ACHN (cell line): ENCODE measurements at places on chromosomes 3 and 15.
A peak's percentile ranks its signal among the peaks of the same experiment; 100 is the strongest.

DNA sequence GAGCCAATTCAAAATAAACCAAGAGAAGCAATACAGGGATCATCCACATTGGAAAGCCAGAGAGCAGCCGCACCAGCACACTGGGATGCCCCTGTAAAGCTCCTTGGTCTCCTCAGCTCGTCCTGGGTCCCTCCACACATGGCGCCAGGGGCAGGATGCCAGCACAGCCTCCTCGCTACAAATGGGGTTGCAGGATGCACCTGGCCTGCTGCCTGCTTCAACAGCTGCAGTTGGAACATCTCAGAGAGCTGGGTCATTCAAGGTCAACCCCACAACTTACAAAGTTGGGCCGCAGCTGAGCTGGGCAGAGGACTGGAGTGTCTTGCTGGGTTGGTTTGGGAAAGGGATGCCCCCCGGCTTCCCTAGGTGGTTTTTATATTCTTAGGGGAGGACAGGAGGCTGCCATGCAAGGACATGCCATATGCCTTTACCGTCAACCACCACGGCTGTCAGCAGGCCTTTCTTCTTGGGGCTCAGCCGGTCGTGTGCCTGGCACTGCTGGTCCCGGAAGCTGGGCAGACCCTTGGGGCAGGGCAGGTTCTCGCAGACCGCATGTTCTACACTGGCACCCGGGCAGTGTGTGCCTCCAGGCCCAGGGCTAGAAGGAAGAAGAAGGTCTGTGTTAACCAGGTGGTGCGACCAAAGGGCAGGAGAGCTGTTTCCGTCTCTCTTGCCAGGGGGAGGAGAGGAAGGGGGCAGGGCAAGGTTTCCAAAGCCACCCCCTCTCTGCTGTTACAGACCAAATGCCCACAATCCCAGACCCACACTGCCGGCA lies 225.2 kb downstream of the ADAMTS17 start:
- DNase-seq, result no peak

DNA sequence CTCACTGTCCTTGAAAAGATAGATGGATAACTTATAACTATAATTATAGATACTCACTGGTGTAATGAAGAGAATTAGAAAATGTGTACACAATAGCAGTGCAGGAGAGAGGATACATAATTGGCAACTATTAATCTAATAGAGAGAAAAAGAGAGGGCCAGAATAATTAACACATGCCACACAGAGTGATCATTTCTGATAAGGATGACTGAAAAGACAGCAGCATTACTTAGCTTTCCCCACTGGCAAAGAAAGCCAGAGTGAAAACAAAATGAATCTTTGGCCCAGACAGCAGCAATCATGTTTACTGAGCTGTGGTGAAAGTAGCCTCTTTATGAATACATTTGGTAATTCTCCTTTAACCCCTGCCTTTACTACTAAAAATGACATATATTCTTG lies 493.3 kb upstream of the ROBO1 start:
- no peak for DNase-seq

- DNase-seq, result no peak
Observed at GRCh38 chr15:51405693-51406523, 64.5 kb downstream of the GLDN start.

DNA sequence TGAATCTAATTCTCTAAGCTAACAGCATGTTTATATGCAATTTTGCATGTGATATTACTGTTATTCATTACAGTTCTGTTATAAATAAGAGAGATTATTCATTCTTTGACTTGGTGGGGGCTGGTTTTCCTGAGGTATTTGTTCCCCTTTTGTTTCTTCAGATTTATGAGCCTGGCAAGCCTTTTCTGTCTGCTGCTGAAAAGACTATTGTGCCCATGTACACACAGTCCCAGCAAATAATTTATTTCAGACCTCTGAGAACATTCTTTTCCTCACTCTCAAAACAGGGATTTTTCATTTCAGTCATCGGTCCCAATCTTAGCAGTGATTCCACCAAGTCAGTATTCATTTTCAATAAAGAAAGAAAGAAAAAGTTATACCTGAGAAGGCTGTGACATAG lies 716.8 kb downstream of the NSUN3 start:
- DNase-seq, result no peak

GRCh38 chr3:120441776-120442175 lies 9.0 kb downstream of the FSTL1 start:
- DNase-seq, result no peak

- no peak for DNase-seq
Observed at GRCh38 chr3:50620420-50620819, 3.5 kb downstream of the MAPKAPK3 start.

DNA sequence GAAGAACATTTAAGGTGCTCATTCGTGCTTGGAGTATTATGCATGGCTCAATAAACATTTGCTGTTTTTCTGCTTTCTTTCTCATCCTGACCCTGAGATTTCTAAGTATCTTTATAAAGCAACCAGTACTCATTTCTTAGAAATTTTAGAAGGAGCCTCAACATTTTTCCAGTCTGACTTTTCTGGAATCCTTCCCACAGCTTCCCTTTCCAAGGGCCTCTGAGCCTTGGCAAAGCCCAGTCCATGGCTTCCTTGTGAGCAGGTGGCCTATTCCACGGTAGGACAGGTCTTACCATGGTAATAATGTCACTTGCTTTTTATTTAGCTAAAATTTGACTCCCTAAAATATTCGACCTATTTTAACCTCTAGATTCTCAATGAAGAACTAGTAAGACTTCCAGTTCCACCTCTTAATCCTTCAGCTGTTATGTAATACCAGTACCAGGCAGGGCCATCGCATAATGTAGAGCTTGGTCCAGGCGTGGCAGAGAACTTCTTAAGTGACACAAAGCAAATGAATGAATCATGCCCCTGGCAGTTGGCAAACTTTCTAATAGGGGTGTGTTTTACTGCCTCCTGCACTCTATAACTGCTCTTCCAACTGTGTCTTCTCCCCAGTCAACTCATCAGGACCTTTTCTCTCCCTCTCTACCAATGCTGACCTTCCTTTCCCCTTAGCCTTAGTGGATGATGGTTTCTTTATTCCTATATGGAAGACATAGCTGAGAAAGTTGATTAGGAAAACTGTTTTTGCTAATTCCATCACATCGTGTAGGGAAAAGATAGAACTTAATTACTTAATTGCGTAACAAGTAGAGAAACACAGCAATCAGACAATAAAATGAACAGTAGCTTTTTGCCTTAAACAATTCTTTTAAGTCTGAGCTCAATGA lies 894 bp upstream of the TM4SF4 start:
- peak; percentile 94 for DNase-seq

DNA sequence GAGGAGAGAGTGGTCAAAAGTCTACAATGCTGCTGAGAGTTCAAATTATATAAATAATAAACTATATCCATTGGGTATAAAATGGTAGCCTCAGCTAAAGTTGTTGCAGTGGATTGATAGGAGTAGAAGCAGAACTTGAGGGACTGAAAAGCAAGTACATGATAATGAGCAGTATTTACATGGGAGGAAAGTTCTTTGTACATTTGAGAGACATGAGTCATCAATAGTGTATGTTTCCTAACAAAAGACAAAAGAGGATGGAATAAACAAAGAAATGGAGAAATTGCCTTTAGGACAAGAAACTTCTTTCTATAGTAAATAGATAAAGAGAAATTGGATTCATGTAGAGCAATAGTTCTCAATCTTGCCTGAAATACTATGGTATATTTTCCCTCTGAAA lies 110.0 kb upstream of the PLSCR5 start:
- no peak for DNase-seq

GRCh38 chr15:61227950-61228936 lies 859 bp downstream of the RORA start:
- DNase-seq, result no peak

- DNase-seq, result no peak
Observed at GRCh38 chr3:18447720-18448119, 22.6 kb upstream of the SATB1 start.

DNA sequence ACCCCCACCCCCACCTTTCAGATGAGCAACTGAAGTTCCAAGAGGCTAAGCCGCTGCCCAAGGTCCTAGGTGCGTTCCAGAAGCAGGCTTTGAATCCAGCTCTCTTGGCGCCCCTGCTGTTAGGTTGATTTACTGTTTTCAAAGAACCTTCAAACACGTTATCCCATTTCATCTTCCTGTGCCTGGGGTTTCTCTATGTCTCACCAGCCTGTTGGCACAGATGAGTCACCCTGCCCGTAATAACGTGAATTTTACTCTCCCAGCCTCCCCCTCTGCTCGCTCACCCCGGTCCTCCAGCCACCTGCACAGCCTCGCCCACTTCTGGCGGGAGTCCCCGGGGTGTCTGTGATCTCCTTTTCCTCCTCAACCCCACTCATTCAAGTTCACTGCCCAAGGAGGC lies 13.0 kb upstream of the TSEN2 start:
- peak; percentile 82 for DNase-seq

DNA sequence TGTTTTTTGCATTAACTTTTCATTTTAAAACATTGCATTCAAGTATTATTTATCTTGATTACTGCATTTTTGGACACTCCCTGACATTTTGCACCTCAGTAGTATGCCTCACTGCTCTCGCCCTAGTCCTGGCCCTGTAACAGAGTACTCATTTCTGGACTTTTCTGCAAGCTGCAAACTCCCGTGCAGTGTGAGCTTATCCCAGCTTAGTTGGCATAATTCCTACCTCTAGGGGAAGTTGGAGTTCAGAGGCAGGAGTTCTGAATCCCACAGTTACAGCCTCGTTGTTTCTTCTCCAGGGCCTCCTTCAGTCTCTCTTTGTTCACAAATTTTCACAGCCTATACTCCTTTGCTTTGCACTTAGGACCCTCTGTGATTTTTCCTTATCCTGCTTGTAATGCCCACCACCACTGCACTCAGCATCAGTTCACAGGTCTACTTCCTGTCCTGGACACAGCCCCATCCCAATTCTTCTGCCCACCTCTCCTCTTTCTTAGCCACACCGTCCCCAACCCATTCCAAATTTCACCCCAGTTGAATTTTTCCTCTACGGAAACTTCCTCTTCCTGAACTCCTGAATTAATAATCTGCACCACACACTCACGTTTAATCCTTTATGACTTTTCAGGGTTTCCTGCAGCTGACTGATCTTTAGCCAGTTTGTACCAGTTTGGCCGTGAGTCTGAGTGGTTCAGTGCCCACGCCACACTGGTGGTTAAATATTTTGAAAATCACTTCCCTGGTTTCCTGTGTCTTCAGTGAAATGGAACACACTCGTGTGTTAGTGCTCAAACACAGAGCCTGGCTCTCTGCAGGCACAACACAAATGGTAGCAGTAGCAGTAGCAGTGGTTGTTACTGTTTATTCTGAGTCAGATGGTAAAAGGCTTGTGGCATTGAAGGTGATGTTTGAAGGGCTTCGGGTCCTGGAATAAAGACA lies 6.3 kb upstream of the CTSH start:
- DNase-seq, result peak; percentile 24

DNA sequence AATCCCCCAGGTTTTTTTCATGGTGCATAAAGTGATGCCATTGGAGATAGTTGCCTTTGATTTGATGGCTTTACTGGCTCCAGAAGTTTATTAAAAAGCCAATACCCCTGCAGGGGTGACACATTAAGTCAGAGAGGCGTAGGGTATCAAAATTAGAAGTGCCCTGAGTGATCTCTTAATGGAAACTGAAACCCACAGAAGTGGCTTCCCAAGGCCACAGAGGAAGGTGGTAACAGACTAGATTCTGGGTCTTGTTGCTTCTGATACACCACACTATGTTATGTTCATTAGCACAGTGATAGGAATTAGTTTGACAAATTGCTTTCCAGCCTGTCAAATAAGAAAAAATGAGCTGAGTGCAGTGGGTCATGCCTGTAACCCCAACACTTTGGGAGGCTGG lies 112.3 kb downstream of the IQCH start:
- DNase-seq, result no peak

- no peak for DNase-seq
Observed at GRCh38 chr3:150147776-150148175, 177.1 kb upstream of the PFN2 start.

DNA sequence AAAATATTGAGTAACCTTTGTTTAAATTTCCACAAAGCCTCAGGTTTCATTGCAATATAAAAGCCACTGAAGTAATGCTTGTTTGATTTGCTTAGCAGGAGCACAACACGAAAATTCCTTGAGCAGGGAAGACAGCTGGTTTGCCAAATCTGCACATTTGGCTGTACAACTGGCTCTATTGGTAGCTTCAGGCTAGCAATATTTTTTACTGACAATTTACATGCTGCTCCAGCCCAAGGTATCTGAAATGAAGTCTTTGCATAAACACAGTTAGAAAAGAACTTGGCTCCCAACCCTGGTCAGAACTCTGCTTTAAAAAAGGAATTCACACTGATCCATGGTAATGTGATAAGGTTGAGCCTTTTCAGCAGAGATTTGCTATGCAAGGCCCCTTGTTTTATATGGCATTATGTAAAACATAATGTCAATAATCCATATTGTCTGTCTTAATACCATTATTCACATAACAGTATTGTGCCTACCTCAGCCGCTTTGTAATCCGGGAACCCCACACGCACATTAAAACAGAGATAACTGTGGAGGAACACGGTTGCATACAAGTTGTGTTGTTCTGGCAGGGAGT lies 55.7 kb upstream of the CHL1 start:
- no peak for DNase-seq

DNA sequence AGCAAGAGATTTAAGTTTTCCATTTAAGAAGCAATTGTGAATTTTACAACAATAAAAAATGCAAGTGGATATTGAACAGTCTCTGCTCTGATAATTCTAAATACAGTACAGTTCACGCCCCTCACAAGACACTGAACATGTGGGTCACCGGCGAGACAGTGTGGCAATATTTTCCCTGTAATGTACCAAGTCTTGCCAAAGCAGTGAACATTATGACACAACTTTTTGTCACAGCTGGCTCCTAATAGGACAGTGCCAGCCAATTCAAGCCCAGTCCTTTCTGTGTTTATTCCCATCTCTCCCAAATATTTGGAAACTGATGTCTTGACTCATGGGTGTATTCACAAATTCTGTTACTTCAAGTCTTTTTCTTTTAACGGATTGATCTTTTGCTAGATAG lies 62.3 kb downstream of the PPARG start:
- DNase-seq, result no peak

- DNase-seq, result no peak
Observed at GRCh38 chr3:70743754-70744153, 431.3 kb upstream of the MDFIC2 start.

DNA sequence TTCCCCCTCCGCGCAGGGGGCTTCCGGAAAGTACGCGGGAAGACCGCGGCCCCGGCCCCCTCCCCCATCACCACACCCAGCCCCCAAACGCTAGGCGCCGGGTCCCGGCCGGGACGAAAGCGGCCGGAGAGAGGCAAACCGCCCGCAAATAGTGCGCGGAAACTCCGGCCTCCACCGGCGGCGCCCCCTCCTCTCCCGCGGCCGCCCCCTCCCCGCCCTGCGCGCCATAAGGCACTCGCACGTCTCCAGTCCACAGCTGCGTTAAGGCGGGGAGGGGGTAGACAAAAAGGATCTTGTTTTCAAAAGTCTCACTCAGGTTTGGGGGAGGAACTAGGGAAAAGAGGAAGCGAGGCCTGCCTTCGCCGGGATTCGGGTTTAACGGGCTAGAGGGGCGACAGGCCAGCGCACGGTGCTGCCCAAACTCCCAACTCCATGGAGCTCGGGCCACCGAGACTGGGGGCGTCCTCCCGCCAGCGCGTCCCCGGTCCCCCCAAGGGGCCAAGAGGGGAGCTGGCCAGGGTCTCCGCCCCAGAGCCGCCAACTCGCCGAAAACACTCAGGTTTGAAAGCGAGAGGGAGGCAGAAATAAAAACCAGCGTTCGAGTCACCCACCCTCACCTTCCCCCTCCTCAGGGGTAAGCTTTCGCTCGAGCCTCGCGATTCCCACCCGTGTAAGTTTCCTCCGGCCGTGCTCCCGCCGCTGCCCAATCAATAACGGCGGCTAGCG lies 1.8 kb downstream of the ANP32A start:
- DNase-seq, result peak; percentile 25
